ENCODE measurements at places on chromosomes 5 and 9.

GRCh38 chr9:136748666-136749611 lies 614 bp upstream of the LCN6 start:
- no peak for DNase-seq

GRCh38 chr5:32507738-32508434 lies 63.3 kb upstream of the ZFR start:
- DNase-seq = no peak

- no peak for DNase-seq
Measured at GRCh38 chr5:175750511-175750931, 92.7 kb downstream of the HRH2 start.

DNA sequence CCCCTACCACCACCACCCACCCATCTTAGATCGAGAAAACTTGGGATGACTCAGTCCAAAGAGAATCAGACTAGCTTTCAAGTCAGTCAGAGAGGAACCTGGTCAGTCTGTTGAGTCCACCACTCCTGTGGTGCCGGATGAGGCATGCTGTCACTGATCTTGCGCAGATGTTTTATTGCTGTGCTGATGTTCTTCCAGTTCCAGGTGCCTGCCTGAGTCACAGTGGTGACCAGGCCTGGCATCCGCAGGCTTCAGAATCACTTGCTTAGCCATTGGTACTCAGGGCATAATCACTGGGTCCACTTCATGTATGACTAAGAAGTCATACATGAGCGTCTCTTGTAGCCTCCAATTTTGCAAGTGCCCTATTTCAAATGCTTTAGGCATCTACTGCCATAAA lies 114.1 kb downstream of the MUSK start:
- DNase-seq = no peak

DNA sequence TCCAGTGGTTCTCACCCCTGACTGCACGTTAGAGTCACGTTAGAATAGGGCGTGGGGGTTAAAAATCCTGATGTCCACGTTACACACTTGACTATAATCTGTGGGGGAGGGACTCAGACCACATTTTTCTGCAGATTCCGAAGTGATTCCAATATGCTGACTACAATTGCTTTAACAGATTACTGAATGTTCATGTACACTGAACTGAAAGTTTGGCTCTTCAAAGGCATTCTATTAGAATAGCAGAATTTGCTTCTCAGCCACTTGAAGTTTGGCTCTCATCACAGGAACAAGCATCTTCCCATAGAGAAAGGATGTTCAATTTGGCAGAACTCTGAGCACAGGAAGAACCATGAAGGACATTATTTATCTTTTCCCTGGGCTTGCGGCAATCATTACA lies 84.5 kb downstream of the HAPLN1 start:
- DNase-seq = no peak

- no peak for DNase-seq
Measured at GRCh38 chr9:89748021-89748670, 143.3 kb downstream of the GADD45G start.

DNA sequence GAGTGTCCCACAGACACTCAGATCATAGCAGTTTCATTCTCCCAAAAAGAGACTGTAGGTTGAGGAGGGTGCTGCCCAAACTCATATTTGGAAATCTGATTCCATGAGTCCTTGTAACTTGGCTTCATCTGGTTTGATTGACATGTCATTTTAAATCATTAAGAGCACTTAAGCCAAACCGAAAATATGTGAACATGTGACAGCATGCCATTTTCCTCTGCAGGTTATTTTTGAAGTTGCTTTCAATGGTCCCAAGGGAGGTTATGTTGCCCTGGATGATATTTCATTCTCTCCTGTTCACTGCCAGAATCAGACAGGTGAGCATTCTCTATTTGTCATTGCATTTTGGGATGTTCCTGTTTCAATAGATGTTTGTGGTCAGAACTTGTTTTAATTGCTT lies 87.6 kb downstream of the MAMDC2 start:
- DNase-seq = no peak

GRCh38 chr5:32127711-32128110 lies 46.4 kb downstream of the GOLPH3 start:
- no peak for DNase-seq

DNA sequence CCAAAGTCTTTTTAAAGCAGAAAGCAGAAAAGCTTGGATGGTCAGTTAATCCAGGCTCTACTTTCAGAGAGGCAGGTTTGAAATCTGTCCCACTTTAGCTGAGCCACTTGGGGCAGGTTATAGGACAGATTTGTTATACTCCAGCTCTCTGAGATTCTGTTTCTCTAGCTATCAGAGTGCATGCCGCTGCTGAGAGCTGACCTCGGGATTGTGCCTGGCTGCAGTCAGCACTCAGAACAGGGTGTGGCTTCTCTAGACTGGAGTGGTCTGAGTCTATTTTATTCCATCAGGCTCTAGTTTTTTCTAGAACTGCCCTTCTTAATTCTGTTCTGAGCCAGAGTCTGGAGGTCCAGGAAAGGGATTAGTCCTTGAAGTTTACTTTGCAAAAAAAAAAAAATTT lies 67.7 kb downstream of the NDFIP1 start:
- DNase-seq = no peak

DNA sequence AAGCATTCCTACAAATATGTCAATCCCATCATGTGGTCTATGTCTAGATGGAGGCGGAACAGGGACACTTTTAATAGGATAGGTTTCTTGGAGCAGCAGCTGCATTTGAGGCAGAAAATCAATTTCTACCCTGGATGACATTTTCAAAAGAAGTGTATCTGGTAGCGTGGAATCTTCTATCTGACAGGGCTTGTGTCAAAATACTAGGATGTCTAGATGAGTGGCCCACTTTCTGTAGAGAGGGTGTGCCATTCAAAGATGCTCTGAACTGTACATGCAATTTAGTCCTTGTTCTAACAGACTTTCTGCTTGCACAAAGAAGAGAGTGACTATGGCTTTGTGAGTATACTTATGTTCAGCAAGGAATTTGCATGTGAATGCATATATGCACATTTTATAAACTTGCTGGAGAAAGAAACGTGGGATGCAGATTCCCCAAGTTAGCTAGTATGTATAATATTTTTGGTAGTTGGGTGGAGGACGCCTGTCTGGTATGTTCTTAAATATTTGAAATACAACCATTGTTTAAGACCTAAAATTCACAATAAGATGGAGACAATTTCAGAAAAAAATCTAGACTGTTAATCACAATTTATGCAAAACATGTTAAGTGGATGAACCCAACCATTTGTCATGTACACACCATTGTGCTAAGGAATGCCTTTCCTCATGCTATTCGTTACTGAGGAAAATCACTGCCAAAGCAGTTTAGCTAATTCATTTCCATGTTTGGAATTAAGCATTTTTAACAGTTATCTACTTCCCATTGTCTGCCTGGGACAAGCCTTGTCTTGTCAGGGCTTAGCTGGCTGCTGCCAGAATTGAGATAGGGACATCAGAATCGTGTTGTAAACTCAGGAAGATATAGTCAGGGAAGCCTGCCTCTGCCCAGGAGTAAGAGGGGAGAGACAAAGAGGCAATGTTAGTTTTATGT lies 129.1 kb upstream of the MEF2C start:
- no peak for DNase-seq

DNA sequence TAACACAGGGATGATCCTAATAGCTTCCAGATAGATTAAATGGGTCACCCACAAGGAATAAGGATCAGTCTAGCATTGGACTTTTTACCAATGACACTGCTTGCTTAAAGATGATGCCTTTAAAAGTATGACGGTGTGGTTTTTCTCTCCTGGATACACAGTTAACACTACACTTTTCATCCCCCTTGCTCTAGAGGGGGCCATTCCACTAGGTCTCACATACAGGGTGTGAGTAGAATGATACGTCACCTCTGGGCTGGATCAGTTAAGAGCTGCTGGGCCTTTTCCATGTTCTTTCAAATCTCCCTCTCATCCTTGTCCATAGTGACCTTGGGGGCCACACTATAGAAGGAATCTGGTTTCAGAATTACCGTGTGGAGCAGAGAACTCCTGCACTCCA lies 140.6 kb downstream of the FSTL4 start:
- no peak for DNase-seq
